ENCODE measurements at places on chromosomes 1 and 21. TPM values are rescaled to one million over a fixed set of nuclear protein-coding genes. Genes with fewer than 3 reads are reported as not detected.

KRTAP13-2 gene
- total RNA-seq: not detected

CFHR1 gene
- not detected for total RNA-seq

TINAGL1 gene
- total RNA-seq: 0.51 TPM

SLX9 gene
- 55.7 TPM for total RNA-seq

FAM72A gene
- total RNA-seq: 9.3 TPM

EPS15 gene
- total RNA-seq: 14.2 TPM

PRKAB2 gene
- 10.8 TPM for total RNA-seq

OR2T35 gene
- not detected for total RNA-seq

XCL1 gene
- total RNA-seq: not detected

Measured in A549 treated with GW870086 at 1 μM for 4 hours (cell line).